HTR-8/SVneo (cell line): ENCODE measurements at places on chromosomes 5 and 9.
A peak's percentile ranks its signal among the peaks of the same experiment; 100 is the strongest.

- DNase-seq: no peak
These were observed 15.5 kb upstream of the SHB start for GRCh38 chr9:38084556-38084880.

GRCh38 chr5:3336666-3337065, 259.0 kb upstream of the IRX1 start:
- no peak for DNase-seq

GRCh38 chr9:128102196-128102595, 25.3 kb downstream of the PTGES2 start:
- no peak for DNase-seq

DNA sequence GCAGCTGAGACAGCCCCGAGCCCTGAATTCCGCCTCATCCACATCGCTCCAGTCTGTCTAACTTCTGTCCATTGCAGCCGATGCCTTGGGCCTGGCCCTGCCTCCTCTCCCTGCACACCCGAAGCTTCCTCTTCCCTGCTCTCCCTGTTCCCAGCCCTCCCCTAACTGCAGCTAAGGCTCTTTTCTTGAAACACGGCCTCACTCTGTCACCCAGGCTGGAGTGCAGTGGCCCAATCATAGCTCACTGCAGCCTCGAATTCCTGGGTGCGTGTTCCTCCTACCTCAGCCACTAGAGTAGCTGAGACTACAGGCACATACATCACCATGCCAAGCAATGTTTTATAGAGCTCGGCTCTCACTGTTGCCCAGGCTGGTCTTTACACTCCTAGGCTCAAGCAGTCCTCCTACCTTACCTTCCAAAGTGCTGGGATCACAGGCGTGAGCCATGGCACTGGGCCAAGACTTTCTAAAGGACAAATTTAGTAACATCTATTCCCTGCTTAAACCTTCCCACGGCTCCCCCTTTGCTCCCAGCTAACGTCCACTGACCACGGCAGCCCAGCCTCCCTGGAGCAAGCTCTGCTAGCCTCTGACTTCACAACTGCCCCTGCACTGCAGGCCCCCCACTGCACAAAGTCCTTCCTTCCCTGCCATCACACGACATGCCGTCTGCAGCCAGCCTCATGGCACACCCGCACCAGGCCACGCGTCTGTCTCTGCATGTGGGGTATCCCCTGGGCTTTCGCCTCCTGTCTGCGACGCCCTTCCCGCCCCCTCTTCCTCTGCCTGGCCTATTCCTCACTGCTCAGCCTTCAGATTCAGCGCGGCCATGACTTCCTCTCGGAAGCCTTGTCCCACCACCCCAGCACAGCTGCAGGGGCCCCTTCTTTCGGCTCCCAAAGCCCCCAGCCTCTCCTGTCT, 28.6 kb downstream of the LAMC3 start:
- no peak for DNase-seq

GRCh38 chr9:25691786-25692185, 13.5 kb upstream of the TUSC1 start:
- no peak for DNase-seq

- DNase-seq: no peak
These were observed 120.6 kb downstream of the HMHB1 start for GRCh38 chr5:143932584-143932983.

GRCh38 chr5:67985686-67986387, 229.7 kb upstream of the PIK3R1 start:
- DNase-seq: no peak

DNA sequence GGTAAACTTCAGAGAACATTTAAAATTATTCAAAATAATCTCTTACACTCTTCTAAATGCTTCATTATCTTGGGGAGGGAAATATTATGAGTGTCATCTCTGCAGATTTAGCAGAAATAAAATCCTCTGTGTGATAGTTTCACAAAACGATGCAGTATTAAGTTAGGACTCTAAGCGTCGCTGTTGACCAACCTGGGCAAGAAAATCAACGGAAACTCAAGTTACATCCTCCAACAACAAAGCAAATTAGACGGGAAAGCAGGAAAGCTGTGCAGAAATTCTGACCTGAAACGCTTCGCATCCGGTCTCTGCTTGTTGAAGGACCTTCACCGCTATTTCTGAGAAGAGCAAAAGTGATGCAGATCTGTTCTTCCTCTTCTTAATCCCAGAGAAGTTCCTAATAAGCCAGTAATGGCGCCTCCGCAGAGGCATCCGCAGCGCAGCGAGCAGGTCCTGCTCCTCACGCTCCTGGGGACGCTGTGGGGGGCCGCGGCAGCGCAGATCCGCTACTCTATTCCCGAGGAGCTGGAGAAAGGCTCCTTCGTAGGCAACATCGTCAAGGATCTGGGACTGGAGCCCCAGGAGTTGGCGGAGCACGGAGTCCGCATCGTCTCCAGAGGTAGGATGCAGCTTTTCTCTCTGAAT, at the start of gene PCDHGA6:
PCDHGA6 (plus strand) TSS at position 219 of the 645 bp plus-strand sequence; CDS start at position 412, 193 bp downstream.
- peak; percentile 41 for DNase-seq

DNA sequence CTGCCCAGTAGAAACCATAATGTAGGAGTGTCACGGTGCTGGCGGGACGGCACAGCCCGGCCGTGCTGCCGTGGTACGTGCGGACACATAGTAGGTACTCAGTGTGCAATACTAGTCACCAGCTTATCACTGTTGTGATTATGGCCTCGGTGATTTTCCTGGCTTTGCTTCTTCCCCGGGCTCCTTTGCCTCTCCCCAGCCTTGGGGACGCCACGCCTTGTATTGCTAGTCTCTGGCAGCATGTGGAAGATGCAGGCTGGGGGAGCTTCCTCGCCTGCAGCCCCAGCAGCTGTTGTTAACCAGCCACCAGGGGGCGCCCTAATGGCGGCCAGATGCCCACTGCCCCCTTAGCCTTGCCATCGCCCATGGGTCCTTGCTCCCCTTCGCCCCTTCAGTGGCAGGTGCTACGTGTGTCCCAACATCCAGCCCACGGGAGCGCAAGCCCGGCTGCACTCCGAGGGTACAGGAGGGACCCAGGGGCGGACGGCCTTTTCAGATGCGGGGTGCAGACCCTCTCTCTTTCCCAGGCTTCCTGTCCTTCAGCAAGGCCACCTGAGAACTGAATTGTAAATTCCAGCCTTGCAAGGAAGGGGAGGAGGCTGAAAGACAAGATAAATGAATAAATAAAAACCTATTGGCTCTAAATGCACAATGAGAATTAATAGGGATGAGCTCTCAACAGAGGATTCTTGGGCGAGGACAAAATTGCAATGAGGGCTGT, 8.0 kb downstream of the NTNG2 start:
- peak; percentile 64 for DNase-seq

GRCh38 chr5:74477761-74478160, 162.8 kb downstream of the ENC1 start:
- DNase-seq: no peak
